ENCODE measurements at places on chromosomes 3 and 15.

DNA sequence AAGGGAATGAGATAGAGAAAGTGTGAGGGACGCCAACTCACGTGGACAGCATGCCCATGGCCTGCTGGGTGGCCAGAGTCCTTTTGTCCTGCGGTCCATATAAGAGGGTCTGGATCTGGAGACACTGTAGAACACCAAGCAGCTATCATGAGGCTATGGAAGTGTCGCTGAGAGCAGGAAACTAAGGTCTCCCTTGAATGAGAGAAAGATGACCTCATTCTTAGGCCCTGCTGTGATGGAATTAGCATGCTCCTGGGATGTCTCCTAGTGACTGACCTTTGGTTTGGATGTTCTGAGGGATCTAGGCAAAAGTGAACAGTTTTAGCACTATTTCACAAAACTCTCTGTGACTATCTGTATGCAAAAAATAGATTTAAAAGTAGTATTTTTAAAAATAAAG, 34.4 kb downstream of the SYNM start:
- DNase-seq, result no peak

- DNase-seq, result peak; percentile 34
Measured at GRCh38 chr3:45163481-45163880, 17.3 kb upstream of the CDCP1 start.

DNA sequence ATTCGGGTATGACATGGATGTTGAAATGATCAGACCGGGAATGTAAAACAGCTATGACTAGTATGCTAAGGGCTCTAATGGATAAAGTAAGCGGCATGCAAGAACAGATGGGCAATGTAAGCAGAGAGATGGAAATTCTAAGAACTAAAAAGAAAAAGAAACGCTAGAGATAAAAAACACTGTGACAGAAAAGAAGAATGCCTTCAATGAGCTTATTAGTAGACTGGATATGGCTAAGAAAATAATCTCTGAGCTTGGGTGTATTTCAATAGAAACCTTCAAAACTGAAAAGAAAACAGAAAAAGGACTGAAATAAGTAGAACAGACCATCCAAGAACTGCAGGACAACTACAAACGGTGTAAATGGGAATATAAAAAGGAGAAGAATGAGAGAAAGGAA, 101.2 kb downstream of the HES1 start:
- no peak for DNase-seq

DNA sequence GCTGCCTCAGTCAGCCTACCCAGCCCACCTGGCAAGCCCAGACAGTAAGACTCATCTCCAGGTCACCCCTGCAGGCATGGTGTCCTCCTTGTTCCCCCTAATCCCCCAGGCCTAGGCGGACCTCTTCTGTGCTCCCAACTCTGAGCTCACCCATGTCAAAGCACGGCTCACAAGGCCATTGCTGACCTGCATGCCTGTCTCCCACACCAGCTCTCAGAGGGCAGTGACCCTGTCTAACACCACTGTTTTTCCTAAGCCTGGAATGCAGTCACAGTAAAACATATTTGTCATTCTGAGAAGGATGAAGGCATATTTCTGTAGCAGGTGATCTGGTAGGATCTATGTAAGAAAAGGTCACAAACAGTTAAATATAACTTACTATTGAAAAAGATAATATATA, 110.3 kb upstream of the HACD2 start:
- no peak for DNase-seq

GRCh38 chr3:139668332-139668731, 9.4 kb downstream of the NMNAT3 start:
- no peak for DNase-seq

- DNase-seq, result no peak
Measured at GRCh38 chr15:61835029-61835428, 225.2 kb downstream of the VPS13C start.

- no peak for DNase-seq
Measured at GRCh38 chr3:109175411-109175810, 38.9 kb downstream of the C3orf85 start.

DNA sequence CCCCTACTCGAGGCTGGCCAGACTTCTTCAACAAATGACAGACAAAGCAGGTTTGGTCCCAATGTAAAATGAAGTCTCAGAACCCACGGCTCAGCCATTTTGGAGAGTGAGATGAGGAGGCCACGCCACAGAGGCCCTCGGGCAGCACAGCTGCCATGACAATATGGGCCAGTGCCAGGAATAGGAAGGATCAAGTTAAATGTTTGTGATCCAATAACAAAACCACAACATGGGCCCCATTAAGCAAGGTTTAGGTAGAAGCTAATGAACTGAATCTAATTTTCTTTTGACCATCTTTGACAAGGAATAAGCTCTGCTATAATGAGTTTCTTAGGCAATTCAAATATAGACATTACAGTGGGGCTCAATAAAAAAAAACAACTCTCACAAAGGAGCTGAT, 52.6 kb downstream of the RFTN1 start:
- DNase-seq, result no peak

- no peak for DNase-seq
Measured at GRCh38 chr3:177591379-177591778, 394.1 kb upstream of the TBL1XR1 start.

GRCh38 chr3:118882353-118882947, 152.2 kb downstream of the IGSF11 start:
- DNase-seq, result peak; percentile 39

DNA sequence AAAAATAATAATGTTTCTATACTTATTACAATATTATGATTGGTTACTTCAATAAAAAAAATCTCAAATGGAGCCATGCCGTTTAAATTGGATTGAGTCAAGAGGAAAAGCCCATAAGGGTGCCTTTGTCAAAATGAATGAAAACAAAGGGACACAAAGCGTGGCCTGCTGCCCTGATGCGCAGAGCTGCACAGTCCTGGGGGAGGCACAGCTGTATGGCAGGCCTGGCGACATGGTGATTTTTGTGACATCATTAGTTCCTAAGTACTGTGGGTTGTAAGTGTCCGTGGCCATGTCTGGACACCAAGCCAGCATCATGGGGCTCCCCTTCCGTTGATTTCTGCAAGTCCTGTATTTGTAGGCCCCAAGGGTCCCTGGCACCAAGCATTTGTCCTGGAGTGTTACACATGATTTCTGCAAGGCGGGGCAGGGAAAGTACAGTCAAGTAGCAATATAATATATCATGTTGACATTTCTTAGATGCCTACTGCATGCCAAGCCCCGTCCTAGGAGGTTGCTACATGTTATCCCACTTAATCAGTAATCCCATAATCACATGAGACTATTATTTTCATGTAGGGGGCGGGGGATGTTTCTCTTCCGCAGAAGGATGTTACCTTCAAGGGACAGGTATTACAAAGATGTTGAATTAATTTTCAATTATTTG, 59.7 kb downstream of the GHSR start:
- DNase-seq, result no peak

DNA sequence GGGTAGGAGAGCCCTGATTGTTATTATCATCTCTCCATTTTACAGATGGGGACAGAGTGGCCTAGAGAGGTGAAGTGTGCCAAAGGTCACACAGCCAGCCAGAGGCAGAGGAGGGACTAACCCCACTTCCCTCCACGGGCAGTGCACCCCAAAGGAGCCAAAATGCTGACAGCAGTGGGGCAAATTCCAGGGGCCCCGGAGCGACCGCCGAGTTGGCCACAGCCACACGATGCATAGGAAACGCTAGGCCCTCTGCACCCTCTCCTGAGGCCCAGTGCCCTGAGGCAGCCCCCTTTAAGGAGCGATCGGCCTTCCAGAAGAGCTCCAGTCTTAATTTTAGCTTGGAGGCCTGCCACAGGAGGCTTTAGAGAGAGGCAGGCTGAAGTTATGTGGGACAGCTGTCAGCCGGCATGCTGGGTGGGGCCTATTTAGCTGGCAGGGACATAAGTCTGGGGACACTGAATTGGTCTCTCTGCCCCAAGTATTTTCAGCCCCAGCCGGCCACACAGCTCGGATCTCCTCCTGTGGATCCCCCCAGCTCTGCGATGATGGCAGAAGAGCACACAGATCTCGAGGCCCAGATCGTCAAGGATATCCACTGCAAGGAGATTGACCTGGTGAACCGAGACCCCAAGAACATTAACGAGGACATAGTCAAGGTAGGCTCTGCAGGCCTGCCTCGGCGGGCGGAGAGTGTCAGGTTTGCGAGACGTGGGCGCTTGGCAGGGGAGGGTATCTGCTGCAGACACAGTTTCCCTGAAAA, at the start of gene CAV3:
Gene CAV3, plus strand, starts transcription at position 471 of the 763 bp plus-strand sequence. Its CDS starts 75 bp downstream, at position 546.
- no peak for DNase-seq

GRCh38 chr15:88126695-88127431, 129.7 kb downstream of the NTRK3 start:
- no peak for DNase-seq

GRCh38 chr3:60304112-60304511, 947.1 kb downstream of the FHIT start:
- DNase-seq, result no peak

DNA sequence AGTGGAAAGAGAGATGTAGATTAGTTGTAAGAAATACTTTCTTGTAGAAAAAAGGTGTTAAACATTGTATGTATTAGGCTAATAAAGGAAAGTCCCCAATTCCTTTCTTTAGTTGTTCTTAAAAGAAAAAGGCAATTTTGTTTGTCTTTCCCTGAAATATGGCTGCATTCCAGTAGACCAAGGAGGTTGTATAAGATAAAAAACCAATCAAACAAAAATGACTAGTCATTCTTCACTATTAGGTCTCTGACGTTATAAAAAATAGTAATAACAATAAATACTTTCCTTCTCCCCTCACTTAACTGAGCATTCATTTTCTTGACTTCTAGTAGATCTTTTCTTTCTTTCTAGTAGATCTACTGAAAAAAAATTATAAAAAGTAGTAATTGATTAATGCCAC, 8.6 kb upstream of the PPM1L start:
- DNase-seq, result no peak

- DNase-seq, result no peak
Measured at GRCh38 chr15:34679291-34679690, 75.5 kb downstream of the GJD2 start.

DNA sequence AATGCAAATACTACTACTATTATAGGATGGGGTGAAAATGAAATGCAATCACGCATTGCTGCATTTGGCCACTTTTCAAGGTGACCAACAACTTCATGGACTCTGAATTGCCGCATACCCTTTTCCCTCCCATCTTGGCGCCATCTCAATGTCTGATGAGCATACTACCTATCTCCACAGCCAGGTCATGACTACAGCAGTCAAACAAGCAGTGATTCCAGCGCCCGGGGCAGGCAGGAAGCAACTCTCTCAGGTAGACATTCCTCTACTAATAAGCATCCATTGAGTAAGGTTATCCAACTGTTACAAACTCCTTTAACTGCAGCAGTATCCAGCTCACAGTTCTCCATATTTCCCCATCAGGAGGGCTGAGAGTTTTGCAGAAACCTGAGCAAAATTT, 155.4 kb downstream of the ADAMTS17 start:
- DNase-seq, result no peak

DNA sequence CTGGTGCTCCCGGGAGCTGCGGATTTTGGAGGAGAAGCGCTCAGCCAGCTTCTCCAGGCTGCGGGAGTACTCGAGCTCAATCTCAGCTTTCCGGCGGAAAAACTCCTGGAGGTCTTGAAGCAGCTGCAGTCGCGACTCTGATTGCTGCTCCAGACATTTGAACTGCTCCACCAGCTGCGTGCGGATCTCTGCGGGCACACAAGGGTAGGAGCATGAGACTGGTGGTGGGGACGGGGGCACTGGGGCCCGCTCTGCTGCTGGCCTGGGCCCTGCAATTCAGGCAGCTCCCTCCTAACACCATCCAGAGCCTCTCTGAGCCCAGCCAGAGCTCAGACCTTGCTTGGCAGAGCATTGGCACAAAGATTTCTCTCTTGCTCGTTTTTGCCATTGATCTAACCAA, 124.7 kb downstream of the SRGAP3 start:
- no peak for DNase-seq

GRCh38 chr15:68642491-68642845, 63.7 kb downstream of the CORO2B start:
- DNase-seq, result no peak

DNA sequence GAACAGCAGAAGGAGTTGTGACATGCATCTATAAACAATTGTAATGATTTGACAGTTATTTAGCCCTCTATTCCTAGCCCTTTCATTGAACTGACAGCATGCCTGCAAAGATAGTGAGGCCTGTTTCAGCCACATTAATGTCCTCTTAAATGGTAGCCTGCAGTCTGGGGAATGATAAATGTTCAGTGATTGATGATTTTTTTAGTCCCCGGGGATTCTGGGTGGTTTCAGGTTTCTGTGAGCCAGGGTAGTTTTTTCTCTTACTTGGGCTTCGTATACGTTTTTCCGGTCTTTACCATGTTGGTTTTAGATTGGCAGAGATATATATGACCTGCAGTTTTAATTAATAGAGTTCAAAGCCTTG, 172.0 kb downstream of the TCF12 start:
- no peak for DNase-seq

DNA sequence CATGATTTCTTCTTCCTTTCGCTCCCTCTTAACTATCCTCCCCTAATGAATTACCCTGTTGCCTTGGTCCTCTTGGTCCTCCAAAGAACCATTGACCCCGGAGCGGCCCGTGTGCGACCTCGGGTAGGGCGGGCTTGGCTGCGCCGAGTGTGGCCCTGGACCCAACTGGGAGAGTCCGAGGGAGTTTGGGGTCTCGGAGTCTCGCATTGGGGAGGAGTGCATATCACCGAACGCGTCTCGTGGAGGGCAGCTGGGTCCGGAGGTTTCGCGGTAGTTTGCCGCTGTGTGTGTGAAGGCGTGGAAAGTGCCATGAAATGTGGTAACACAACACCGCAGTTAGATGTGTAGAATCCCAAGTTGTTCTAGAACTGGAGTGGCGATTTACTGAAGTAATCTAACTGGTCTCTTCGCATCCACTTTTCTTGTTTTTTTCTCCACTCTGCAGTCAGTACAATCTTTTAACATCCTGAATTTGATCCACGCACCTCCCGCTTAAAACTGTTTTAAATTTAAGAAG, 363 bp downstream of the GTF2E1 start:
- DNase-seq, result peak; percentile 23

DNA sequence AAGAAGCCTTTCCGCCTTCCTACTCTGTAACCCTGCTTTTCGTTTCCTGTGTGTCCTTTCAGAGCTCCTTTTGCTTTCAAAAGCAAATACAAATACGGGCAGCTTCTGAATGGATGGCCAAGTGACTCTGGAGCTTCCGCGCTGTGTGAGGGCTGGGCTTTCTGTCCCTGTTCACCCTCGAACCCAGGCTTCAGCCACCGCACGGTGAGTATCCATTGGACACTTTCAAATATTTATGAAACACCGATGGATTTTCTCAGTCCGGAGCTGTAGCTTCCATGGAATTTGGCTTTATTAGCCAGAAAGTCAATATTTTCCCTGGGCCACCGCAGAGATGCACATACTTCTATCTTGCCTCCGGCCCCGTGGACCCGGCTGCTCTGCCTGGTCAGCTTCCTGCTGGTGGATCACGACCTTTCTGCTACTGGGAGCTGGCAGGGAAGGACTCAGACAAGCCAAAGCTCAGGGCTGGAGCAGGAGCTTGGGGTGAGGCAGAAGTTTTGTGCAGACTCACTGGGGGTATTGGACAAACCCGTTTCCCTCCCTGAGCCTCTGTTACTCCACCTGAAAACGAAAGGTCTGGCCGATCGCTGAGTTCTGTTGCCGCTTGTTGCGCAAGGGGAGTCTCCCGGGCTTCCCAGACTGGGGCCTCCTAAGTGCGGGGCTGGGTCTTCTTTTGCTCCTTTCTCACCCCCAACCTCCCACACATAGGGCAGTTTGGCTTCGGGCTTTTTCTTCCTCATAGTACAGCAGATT, 63.6 kb downstream of the LINGO1 start:
- peak; percentile 41 for DNase-seq

- DNase-seq, result no peak
Measured at GRCh38 chr3:67311440-67311839, 313.3 kb downstream of the KBTBD8 start.
